ENCODE measurements at places on chromosomes 3 and 15.

DNA sequence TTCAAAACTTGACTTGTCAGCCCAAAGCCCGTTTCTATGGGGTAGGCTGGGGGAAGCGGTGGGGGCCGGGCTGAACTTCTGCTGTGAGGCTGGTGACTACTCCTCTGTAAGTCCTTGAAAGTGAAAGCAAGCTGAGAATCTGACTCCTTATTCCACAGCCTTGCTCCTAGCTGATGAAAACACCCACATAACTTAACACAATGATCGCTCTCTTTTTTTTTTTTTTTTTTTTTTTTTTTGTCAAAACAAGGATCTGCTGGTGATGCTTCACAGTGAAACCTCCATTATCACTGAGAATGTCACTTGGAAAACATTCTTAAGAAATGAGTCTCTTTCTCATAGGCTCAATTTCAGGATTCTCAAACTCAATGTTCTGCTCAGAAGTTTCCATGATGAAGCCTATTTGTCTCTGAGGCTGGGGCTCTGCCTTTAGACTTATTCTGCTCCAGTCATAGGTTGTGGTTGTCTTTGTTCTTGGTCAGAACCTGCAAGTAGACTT lies 31.4 kb upstream of the TKT start:
- DNase-seq, result no peak

DNA sequence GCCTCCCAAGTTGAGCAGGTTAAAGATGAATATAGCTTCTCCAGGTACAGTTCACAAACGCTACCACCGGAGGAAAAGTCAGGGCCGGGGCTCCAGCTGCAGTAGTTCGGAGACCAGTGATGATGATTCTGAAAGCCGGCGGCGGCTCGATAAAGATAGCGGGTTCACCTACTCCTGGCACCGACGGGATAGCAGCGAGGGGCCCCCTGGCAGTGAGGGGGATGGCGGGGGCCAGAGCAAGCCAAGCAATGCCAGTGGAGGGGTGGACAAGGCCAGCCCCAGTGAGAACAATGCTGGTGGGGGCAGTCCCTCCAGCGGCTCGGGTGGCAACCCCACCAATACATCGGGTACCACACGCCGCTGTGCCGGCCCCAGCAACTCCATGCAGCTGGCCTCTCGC lies 61.4 kb downstream of the SNRK start:
- no peak for DNase-seq

DNA sequence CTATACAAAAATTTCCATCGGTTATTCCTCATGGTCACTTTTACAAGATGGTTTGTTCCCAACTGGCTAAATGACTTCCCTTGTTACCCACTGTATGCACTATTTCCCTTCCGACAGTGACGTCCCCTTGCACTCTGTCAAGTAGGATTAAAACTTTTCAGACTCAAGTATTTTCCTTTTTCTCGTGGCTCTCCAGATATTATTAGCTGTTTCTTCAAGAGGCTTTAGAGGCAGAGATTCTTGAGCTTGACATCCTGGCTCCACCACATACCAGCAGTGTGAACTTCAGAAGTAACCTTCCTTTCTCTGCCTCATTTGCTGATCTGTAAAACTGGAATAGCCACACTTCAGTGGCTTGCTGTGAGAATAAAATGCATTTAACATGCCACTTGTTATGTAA lies 14.0 kb downstream of the CSNK1G1 start:
- no peak for DNase-seq

DNA sequence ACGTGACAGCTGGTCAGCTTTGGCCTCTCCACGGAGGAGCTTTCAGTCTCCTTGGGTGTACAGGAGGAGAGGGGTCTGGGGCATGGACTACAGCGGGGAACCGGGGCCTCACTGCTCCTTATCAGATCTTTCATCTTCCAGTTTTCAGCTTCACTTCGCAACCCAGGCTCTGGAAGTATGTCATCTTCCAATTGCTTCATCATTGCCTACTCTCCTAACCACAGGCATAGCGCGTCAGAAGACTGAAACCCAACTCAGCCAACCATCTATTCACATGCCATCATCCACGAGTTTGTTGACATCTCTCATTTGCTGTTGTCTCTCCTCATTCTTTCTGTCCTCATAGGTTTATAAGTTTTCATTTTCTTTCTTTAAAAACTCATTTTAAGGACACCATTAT lies 119.5 kb downstream of the MYLK start:
- DNase-seq, result no peak

DNA sequence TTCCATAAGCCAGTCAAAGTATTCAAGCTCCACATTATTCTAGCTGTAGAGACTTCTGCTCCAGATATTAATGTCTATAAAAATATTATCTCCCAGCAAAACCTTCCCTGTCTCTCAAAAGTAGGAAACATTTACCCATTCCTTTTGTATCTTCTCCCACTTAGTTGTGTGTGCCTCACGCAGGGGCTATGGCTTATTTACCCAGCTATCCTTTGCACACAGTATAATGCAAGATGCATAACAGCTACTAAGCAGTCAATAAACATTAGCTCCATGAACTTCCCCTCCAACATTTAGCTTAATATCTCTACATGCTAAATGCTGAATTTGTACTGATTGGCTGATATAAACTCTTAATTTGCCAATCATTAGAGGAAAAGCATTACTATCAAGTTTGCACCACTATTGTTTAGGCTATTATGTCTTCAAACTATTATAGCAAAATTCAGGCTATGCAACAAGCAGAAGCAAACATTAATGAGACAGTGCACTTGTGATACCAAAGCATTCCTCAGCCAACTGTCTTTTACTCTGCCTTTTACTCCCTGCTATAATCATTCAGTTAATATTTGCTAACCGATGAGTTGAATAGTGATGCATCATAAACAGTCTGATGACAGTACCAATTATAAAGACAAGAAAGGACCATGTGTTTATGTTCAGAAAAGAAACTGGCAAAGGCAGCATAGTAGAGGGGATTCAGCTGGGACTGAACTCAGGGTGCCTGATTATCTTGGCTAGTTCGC lies 81.2 kb downstream of the PLCH1 start:
- DNase-seq, result no peak

- no peak for DNase-seq
These were observed 174.8 kb downstream of the POLR2M start for GRCh38 chr15:57881361-57881760.

- no peak for DNase-seq
These were observed 1.9 kb downstream of the LAMP3 start for GRCh38 chr3:183160616-183161015.

DNA sequence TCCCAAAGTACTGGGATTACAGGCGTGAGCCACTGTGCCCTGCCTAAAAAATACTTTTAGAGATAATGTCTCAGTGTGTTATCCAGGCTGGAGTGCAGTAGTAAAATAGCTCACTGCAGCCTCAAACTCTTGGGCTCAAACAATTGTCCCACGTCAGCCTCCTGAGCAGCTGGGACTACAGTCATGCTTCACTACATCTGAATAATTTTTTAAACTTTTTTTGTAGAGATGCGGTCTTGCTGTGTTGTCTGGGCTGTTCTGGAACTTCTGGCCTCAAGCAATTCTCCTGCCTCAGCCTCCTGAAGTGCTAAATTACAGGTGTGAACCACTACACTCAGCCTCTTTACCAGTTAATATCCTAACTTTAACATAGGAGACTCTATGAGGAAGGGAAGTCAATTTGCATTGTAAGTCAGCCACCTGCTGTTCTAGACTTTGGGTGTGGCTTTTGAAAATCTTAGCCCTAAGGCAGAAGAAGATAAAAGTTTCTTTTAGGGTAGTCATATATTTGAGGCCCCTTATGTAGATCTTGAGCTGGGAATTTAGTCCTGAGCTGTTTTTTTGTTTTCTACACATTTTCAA lies 78.2 kb upstream of the RASGRP1 start:
- DNase-seq, result no peak

- DNase-seq, result no peak
These were observed 149.6 kb downstream of the OPA1 start for GRCh38 chr3:193742628-193743027.

- no peak for DNase-seq
These were observed 517.2 kb upstream of the CBLB start for GRCh38 chr3:106386050-106386449.

All from left ventricle myocardium inferior (tissue), 1 donor.